ENCODE measurements at places on chromosomes 1 and 21.

GRCh38 chr1:78045926-78046778 lies at the start of gene GIPC2:
GIPC2 (plus strand) TSS chr1:78045966; CDS start chr1:78046095, 129 bp downstream.
- DNase-seq, result no peak

DNA sequence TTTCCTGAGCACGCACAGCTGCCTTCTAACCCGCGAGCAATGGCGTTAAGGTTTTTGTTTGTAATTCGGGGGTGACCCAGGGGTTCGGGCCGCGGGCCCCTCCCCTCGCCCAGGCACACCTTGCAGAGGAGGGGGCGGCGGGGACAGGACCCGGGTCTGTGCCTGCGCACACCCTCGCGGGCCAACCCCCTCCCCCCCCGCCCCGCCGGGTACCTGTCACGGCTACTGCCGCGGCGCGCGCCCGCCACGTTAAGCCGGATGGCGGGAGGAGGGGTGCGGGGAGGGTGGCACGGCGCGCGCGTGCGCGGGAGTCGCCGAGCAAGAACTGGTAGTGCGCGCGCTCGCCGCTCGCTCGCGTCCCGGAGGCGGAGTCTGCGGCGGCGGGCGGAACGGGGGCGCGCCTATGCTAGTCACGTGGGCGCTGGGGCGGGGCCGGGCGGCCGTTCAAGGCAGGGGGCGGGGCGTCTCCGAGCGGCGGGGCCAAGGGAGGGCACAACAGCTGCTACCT lies at the start of gene TPTE:
Gene TPTE, plus strand, starts transcription at position 493 of the 508 bp plus-strand sequence. CDS start 17,141 bp downstream, outside the sequence.
- DNase-seq, result no peak

GRCh38 chr1:233916706-233917105 lies 12.2 kb downstream of the SLC35F3 start:
- no peak for DNase-seq

GRCh38 chr1:11057477-11057876 lies 2.3 kb downstream of the SRM start:
- DNase-seq, result no peak

- no peak for DNase-seq
Measured at GRCh38 chr1:72285074-72285425, 2.7 kb upstream of the NEGR1 start.

DNA sequence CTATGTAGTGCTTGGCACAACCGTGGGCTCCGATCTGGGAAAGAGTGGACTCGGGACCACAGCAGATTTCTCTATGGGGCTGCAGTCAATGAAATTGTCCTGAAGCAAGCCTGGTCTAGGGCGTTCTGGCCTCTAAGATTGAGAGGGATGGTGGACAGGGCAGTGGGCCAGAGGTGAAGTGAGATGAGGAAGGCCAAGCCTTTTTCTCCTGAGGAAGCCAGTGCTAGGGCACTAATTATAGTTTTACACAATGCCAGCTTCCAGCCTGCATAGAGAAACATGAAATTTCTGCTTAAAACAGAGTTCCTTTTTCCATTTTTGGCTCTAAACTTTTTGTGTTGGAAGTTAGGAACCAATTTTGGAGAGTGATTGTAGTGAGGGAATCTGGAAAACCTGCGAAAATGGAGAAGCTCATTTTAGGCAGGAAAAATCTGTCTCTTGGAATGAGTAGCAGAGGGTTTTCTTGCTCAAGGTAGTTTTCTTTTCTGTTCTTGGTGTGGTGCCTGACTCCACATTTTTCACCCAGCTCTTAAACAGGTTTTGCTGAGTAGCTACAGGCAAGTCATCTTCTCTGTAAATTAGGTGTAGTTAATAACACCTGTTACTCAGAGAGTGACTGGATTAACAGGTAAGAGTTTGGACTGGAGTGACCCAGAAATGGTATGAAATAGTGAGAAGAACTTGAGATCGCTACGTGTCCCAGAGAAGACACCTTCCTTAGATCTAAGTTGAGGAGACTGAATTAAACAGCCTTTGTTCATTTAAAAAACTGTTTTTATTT lies 22.1 kb downstream of the UCK2 start:
- no peak for DNase-seq

- DNase-seq, result no peak
Measured at GRCh38 chr1:1013922-1014648, 788 bp downstream of the ISG15 start.

- no peak for DNase-seq
Measured at GRCh38 chr1:1326075-1326605, 1.5 kb downstream of the CPTP start.

GRCh38 chr1:115326419-115326818 lies 11.6 kb downstream of the NGF start:
- no peak for DNase-seq

DNA sequence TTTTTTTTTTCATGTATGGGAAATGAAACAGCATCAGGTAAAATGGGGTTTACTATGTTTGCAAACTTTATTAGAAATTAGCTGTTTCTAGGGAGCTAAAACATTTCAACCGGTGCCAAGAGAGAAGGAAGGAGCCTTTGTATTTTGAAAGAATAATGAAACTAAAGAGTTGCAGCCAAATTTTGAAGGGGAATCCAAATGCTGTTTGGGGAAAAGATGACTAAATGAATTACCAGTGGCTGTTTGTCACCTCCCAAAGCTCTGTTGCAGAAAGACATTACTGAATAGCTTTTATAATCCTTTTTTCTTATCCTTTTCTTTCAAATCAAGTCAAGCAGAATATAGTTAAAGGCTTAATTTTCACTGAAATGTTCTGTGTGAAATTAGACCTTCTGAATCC lies 591.3 kb upstream of the ADGRL2 start:
- no peak for DNase-seq

- DNase-seq, result no peak
Measured at GRCh38 chr1:223739366-223740037, 27.2 kb downstream of the CAPN2 start.

DNA sequence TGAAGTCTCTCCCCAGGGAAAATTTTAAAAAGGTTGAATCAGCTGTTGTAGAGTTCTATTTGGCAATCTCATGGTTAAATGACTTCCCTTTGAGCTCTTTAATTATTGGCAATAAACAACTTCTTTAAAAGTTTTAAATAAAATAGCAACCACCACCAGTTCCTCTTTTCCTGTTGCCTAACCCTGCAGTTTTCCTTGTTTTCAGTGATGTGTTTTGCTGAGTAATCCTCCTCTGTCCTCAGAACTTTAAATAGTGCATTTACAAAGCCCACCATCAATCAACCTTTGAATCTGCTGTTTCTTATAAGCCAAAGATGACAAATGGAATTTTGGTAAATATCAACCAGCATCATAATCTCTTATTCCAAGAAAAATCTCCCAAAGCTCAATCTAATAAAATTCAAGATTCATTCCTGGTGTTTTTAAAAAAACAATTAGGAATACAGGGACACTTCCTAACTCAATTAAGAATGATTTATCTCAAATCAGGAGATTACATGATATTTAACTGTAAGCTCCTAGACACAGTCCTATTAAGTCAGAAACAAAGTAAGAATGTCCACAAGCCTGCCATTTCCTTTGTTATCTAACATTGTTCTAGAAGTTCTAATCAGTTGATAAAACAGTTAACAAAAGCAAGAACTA lies 14.8 kb downstream of the AVPR1B start:
- no peak for DNase-seq

- no peak for DNase-seq
Measured at GRCh38 chr1:53415432-53415831, 43.8 kb upstream of the DMRTB1 start.

GRCh38 chr1:113811156-113811887 lies 954 bp downstream of the RSBN1 start:
- no peak for DNase-seq

DNA sequence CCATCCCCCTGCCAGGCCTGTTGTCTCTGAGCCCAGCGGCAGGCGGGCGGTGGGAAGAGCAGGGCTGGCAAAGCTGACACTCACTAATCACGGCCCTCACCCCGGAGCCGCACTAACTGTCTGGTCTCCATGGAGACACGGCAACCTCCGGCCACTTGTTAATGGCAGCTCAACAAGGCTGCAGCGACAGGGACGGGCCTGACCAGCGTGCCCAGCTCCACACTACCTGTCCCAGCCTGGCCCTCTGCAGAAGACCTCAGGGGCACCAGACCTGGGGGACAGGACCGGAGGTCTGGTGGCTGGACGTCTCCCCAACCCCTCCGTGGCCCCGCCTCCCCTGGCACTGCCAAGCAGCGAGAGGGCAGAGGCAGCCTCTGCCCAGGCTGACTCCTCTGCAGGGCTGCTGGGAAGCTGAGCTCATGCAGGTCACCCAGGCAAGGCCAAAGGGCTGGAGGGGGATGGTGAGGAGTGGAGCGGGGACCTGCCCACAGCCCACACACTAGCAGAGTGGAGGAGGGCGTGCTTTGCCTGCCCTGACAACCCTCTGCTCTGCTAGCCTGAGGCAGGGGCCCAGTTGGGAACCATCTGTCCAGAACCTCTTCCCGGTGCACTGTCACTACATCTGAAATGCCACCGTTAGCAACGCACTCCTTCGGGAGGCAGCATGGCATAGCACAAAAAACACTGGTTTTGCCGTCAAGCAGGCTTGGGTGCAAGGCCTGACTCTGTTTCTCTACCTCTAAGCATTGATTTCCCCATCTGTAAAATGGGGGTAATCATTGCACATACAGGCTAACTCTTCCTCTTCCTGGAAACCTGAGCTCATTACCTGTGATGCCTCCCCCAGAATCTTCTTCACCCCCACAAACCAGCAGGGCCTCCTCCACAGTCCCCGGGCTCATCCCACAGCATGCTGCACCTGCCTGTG lies 29.6 kb upstream of the WASF2 start:
- DNase-seq, result no peak

- DNase-seq, result no peak
Measured at GRCh38 chr1:44497422-44498170, 92.5 kb downstream of the RNF220 start.

DNA sequence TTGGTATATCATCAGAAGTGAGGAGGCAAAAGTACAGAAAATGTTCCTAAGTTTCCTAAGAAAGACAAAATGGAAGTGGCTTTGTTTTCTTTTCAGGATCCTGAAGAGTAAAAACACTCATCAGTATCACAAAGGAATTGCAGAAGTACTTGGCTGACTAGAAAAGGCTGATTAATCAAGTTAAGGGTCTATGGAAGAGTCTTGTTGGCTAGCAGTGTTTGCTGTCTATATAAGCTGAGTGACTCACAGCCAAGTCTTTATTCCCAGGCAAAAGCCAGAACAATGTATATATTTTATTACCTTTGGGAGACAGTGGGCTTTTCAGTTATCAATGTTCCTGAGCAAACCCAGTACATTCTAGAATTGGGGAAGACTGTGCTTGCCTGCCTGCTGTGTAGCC lies 777.0 kb downstream of the PLA2G4A start:
- DNase-seq, result no peak

GRCh38 chr1:197773856-197774255 lies 1.4 kb downstream of the DENND1B start:
- no peak for DNase-seq

DNA sequence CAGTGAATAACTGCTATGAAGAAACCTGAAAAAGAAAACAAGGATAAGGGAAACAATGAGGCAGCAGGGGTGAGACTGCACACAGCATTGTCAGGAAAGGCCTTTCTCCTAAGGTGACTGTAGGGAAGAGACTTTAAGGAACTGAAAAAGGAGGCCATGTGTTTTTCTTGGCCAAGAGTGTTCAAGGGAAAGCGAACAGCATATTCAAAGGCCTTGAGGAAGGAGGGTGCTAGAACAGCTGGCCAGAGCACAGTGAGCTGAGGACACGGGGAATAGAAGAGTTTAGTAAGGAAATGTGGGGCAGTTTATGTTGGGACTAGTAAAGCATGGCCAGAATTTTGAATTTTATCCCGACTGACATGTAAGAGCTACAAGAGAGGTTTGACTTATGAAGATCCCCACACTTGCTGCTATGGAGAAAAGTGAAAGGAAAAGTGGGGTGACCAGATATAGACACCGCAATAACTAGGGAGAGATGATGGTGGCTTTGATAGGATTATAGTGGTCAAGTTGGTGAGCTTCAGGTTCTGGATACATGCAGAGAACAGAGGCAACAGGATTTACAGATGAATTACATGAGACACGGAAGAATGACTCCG lies 1.4 kb downstream of the RWDD2B start:
- no peak for DNase-seq

- no peak for DNase-seq
Measured at GRCh38 chr21:15306271-15306670, 241.5 kb upstream of the NRIP1 start.

- DNase-seq, result no peak
Measured at GRCh38 chr1:33965086-33965485, 101.2 kb downstream of the HMGB4 start.

GRCh38 chr1:110667776-110668175 lies 7.0 kb downstream of the KCNA3 start:
- DNase-seq, result no peak

- DNase-seq, result no peak
Measured at GRCh38 chr1:183734543-183735036, 70.3 kb upstream of the RGL1 start.

DNA sequence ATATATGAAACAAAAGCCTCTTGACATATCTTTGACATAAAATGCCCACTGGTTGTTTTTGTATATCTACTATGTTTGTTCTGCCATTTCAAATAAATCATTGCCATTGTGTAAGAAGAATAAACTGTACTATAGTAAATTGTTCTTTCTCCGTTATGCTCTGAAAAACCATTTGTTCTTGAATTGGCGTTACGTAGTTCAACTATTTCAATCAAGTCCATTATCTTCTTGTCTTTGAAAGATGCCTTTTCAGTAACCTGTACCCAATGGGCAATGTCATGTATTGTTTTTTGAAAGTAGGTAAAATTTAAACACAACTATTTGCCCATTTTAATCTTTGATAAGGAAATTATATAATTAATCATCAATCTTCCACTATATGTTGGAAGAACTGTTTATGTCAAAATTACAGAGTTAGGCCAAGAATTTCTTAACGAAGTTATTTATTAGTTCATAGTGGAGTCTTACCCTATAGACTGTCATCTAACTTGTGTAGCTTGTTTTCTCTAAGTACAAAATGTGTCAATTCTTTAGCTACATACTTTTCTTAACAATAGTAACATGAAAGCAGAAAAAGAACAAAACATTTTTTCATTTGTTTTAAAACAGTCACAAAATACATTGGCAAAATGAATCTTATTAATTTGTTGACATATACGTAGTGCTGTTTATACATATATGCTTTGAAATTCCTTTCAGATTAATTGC lies 294.8 kb downstream of the PTPRC start:
- no peak for DNase-seq

GRCh38 chr1:158035976-158036583 lies 42.6 kb downstream of the KIRREL1 start:
- no peak for DNase-seq

DNA sequence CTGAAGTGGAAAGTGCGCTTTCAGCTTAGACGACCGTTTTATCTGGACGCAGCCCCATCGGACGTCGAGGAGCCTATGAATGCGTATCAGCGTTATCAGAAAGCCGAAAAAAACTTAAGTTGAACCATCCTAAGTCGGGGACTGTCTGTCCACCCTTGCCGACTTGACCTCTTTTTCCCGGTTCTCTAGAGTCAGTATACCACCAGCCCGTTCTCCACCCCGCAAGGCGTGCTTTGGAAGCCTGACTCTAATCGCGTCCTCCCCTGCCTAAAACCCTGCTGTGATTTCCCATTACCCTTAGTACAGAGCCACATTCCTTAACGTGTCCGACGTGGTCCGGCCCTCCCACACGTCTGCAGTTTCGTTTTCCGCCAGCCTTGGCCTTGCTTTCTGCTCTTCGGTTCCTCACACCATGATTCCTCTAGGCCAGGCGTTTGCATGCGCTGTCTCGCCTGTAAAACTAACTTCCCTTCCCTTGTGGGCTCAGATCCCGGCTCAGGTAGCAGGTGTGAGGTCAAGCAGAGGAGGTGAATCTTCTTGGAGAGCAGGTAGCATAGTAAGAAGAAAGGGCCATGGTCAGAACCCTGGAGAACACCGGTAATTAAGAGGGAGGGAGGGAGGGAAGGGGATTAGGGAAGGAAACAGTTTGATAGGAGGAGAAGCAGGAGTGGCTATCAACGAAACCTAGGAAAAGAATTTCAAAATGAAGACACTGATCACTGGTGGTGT lies 865 bp downstream of the ADPRS start:
- DNase-seq, result no peak
